ENCODE measurements at places on chromosomes 7 and 10.

- DNase-seq: no peak
These were observed 923 bp upstream of the FGL2 start for GRCh38 chr7:77200542-77200941.

- no peak for DNase-seq
These were observed 99.8 kb downstream of the SEPTIN7 start for GRCh38 chr7:35900651-35901050.

DNA sequence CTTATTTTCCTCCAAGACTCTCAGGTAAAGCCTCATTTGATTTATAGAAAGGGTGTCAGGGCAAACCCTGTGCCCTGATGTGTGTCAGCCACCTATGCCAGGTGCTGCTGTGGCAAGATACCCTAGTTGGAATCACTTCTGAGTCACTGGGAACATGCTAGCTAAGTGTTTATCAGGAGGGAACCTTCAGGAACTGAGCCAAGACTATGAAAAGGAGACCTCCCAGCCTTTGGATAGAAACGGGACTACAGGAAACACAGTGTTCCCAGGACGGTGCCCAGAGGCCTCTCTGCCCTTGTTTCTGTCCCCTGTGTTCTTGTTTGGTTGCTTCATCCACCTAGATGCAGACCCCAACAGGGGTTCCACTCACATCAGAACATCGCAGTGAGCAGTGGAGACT lies 28.5 kb downstream of the CNNM1 start:
- DNase-seq: no peak

DNA sequence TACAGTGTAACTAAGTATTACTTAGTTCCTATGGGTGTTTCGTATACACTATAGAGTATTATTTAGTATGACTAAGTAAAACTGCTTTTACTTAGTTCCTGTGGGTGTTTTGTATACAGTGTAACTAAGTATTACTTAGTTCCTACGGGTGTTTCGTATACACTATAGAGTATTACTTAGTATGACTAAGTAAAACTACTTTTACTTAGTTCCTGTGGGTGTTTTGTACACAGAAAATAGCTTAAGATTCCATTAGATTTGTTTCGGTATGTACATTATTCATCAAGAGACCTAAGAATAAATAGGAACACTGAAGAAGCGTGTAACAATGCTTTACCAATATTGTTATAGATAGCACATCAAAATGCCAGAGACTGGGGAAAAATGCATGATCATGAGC lies 25.0 kb downstream of the IGF2BP3 start:
- no peak for DNase-seq

- DNase-seq: no peak
These were observed 6.0 kb upstream of the CROT start for GRCh38 chr7:87339373-87339897.

DNA sequence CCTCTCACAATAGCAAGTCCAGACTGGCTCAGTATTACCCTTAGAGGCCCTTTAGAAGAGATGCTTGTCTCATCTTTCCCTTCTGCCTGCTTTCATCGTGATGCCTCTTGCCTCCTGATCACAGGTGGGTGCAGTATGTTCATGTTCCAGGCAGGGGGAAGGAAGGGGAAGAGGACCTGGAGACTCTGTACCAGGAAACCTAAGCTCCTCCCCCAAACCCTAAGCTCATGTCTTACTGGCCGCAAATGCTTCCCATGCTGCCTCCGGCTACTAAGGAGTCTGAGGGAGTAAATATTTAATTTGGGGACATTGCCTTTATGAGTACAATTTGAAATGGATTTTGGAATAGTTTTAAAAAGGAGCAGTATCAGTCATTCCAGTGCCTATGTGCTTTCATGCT lies 192.6 kb downstream of the CDCA7L start:
- DNase-seq: no peak

DNA sequence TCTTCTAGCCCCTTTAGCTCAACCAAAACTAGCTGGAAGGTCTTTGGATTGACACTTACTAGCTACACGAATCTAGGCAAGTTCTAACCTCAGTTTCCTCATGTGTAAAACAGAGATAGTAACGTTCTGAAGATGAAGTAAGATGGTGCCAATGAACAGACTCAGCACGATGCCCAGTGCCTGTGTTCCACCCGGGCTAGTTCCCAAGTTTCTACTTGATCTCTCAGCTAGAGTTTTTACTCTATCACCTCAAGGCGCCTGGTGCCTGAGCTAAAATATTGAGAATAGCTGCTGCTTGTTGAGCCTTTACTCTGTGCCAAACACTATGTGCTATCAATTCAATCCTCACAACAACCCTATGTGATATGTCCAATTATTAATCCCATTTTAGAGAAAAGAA lies 1.4 kb upstream of the PPP1R3C start:
- no peak for DNase-seq

Data from fibroblast of skin of left quadriceps (primary cell).